ENCODE measurements at places on chromosomes 6 and 20. TPM values are rescaled to one million over a fixed set of nuclear protein-coding genes. Genes with fewer than 3 reads are reported as not detected.

- no peak for DNase-seq
These were observed 19.5 kb downstream of the KIF13A start for GRCh38 chr6:17967668-17968518.

- DNase-seq, result peak; percentile 2
These were observed 9.9 kb upstream of the GTSF1L start for GRCh38 chr20:43736588-43737158.

GRCh38 chr6:157822245-157823000 lies 623 bp upstream of the SNX9 start:
- DNase-seq, result peak; percentile 79

DNA sequence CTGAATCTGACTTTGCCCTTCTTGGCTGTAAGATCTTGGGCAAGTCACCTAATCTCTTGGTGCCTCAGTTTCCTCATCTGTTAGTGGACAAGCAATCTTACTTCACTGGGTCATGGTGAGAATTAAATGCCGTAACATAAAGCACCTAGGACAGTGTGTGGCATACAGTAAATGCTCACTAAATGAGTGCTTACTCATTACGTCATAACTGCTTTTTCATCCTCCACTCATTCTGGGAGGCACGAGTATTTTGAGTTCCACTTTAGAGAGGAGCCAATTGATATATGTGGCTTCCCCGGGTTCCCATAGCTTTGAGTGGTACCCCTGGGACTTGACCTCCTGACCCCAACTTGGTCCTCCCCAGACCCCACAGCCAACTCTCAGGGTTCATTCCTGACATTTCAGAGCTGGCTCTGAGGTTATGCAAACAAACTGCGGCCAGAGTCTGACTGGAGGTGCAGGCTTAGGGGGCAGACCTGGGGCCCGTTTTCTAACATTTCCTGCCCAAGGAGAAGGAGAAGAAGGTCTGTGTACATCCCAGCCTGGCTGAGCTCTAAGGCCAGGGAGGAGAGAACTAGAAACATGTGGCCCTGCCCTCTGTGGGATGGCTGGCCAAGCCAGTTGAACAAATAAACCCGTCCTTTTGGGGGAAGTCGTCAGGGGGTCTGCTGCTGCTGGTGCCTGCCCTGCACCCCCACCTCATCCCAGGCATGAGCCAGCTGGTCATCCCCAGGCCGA lies 5.8 kb downstream of the ANGPT4 start:
- DNase-seq, result peak; percentile 50

GRCh38 chr6:62746968-62747367 lies 460.9 kb upstream of the KHDRBS2 start:
- DNase-seq, result no peak

DNA sequence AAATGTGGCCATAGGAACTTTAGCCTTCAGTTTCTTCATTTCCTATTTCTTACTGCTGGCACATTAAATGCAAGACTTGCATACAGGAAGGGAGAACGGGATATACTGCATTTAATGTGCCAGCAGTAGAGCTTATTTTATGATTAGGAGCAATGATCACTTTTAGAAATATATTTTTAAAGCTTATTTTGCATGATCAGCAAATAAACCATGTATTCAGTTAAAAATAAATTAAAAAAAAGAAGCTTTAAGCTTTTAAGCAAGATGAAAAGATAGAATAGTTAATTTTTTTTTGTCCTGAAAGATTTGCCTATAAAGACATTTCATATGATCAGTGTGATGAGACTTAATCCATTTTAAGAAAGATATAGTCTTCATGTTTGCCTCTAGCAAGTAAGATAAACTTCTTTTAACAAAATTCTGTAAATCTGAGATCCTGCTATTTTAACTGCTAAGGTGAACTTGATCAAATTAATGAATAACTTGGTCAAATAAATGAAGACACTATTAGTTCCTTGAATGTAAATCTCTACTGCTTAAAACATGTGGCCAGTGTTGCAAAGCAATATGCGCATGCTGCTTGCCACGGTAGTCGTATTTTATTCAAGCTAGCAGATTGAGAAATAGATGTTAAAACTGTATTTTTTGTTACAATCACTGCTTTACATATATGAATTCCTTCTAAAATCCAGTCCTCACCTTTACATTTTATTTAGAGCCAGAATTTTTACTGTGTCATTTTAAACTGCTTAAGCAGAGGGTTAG lies 36.2 kb upstream of the HCRTR2 start:
- DNase-seq, result no peak

GRCh38 chr20:25052255-25053194 lies 5.4 kb downstream of the ACSS1 start:
- peak; percentile 74 for DNase-seq

The KCNS1 gene
- total RNA-seq, result not detected

The SCRT2 gene
- total RNA-seq, result not detected

The MYL9 gene
- 3,222 TPM for total RNA-seq
